ENCODE measurements at places on chromosomes 11 and 22. TPM values are rescaled to one million over a fixed set of nuclear protein-coding genes. Genes with fewer than 3 reads are reported as not detected.

The FOLR3 gene
- total RNA-seq, result not detected

The BTG4 gene
- not detected for total RNA-seq

The ADM2 gene
- total RNA-seq, result 1.1 TPM

The GSTT2B gene
- total RNA-seq, result not detected

GRCh38 chr22:34972191-34972897 lies 93.6 kb upstream of the ISX start:
- no peaks in the 10 kb centered on the region for H3K4me1 ChIP-seq
- no peak overlapping the region for H3K27ac ChIP-seq

DNA sequence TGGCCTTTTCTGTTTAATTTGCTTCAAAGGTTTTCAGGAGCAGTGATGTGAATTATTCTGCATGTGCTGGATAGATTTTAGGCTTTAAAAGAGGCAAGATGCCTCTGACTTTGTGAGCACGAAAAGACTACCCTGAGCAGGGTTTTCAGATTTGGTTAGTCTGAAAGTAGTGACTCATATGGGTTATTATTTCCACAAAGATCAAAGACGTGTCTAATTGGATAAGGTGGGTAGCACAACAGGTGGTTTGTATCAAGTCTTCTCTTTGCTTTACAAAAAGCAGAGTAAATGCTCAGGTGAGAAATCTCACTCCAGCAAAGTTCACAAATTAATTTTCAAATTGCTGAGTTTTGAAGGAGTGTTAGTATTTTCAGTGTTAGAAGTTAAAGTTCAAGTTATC lies 37.6 kb upstream of the DBX1 start:
- DNase-seq, result no peak
- H3K4me3 ChIP-seq, result no peak overlapping the region
- no peaks in the 10 kb centered on the region for H3K4me1 ChIP-seq
- H3K27me3 ChIP-seq, result peaks cover 15% of the 10 kb centered on the region

DNA sequence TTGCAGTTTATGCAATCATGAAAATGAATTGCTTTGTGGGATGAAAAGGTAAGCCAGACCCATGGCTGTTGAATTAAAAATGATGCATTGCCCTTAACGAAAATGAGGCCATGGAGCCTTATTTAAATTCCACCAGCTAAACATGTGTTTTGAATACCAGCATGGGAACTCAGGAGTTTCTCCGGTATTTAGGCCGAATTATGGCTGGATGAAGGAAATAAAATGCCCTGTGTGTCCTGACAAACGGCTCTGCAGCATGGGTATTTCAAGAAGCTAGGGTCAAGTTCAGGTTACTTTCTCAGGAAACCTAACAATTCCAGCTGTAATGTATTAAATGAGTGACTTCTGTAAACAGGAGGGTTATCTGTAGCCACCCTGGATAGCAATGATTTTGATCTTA lies 38.3 kb downstream of the AMOTL1 start:
- no peaks in the 10 kb centered on the region for H3K36me3 ChIP-seq
- no peaks in the 10 kb centered on the region for H3K27me3 ChIP-seq
- no peaks in the 10 kb centered on the region for H3K4me1 ChIP-seq
- no peak overlapping the region for H3K4me3 ChIP-seq
- no peak for DNase-seq

- no peaks in the 10 kb centered on the region for H3K27me3 ChIP-seq
- peaks cover 61% of the 10 kb centered on the region for H3K36me3 ChIP-seq
- DNase-seq, result no peak
- peak overlapping the region; percentile 68 for H3K4me3 ChIP-seq
Observed at GRCh38 chr22:20118300-20119020, 1.4 kb upstream of the TRMT2A start.

DNA sequence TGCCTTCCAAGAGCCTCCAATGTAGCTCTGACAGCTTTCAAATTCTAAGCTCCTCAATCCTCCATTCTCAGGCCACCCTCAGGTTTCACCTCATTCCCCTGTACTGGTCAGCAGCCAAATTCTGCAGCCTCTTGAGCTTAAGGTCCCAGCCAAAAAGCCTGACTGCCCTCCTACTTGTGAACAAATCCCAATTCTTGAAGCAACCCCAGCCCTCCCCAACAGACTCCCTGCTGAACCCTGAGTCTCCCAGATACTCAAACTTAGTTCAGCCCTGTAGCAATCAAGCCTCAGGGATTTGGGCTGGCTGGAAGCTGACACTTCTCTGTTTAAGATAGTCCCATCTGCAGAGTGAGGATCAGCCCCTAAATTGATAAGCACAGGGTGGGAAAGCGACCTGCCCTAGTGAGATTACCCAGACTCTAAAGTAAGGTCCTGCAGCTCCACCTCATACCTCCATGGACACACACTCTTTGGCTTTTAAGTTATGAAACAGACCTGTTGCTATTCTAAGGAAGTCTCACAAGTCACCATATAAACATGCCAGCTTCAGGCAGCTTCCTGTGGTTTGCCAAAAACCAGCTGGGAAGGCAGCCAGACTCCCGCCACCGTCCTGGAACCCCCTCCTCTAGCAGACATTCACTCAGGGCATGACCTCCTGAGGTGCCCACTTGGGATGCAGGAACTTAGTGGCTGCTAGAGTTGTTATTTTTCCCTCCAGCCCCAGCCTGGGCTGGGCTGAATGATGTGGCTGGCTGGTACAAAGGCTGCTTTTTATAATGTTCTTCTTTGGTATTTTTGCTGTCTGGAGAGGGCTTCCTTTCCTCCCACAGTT lies 82.5 kb upstream of the PICALM start:
- no peaks in the 10 kb centered on the region for H3K27me3 ChIP-seq
- peaks cover 20% of the 10 kb centered on the region for H3K4me1 ChIP-seq
- H3K27ac ChIP-seq, result no peak overlapping the region
